ENCODE measurements at places on chromosomes 12 and 14. TPM values are rescaled to one million over a fixed set of nuclear protein-coding genes. Genes with fewer than 3 reads are reported as not detected.
A peak's percentile ranks its signal among the peaks of the same experiment; 100 is the strongest.

CCDC197 gene
- not detected for total RNA-seq

SYT1 gene
- total RNA-seq, result 5.5 TPM

TSPAN19 gene
- total RNA-seq, result not detected

C14orf180 gene
- not detected for total RNA-seq

SLCO1A2 gene
- total RNA-seq, result not detected

DNA sequence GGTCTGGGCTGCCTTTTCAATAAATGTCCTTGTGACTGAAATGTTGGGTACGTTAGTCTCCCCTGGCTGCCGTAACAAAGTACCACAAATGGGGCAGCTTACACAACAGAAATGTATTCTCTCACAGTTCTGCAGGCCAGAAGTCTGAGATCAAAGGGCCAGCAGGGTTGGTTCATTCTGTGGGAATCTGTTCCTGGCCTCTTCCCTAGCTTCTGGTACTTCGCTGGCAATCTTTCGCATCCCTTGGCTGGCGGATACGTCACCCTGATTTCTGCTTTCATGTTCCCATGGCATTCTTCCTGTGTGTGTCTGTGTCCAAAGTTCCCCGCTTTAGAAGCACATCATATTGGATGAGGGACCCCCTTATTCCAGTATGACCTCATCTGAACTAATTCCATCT, 95.8 kb upstream of the NCOR2 start:
- DNase-seq, result no peak

- no peak for DNase-seq
Observed at GRCh38 chr12:60072911-60073310, 477.1 kb downstream of the SLC16A7 start.

GRCh38 chr14:76581592-76581991, 179.7 kb upstream of the VASH1 start:
- DNase-seq, result no peak

DNA sequence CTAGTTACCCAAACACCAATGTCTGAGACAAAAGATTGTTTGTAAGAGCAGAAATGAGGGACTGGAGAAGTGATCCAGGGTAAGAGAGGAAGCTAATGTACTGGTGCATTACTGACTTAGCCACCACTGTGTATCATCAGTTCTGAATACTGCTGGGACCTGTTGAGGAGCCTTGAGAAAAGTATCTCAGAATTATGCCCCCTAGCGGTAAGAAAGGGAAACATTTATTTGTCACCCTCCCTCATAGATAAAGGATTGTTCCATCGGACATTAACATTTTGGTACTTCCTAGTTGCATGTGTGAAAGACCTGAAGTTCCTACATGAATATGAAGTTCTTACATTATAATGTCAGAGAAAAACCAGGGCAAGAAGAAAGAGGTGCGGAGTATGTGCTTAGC, 612.5 kb downstream of the FSCB start:
- peak; percentile 13 for DNase-seq

- DNase-seq, result no peak
Observed at GRCh38 chr12:52833922-52834726, at the start of gene KRT79. KRT79 (minus strand) TSS chr12:52834311; CDS start chr12:52834260, 51 bp downstream.

DNA sequence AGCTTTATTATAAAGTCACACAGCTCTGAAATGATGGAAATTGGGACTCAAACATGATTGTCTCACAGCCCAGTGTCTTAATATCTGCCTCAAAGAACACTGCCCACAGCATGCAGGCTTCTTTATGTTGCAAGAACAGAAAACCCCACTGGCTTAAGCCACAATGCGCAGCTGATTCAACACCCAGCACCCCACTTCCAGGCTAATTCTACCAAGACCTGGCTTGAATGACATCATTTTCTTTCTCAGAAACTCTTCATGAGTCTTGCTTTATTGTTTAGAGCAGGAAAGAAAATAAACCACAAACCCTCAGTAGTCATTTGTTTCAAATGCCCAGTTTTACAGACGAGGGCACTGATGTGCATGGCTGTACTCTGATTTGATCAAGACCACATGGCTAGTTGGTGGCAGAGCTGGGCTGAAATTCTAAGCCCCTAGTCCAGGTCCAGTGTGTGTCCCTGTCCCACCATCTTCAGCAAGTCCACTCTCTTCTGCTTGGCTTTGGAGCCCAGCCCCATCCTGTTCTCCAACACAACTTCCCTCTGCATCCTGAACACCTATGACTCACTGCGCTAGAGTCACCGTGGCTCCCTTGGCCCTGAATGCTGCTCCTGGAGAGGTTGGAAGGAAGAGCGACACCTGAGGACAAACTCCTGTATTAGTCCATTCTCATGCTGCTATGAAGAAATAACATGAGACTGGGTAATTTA, 50.3 kb upstream of the SRSF5 start:
- DNase-seq, result peak; percentile 72

- no peak for DNase-seq
Observed at GRCh38 chr12:104551-105081, 38.0 kb downstream of the IQSEC3 start.

DNA sequence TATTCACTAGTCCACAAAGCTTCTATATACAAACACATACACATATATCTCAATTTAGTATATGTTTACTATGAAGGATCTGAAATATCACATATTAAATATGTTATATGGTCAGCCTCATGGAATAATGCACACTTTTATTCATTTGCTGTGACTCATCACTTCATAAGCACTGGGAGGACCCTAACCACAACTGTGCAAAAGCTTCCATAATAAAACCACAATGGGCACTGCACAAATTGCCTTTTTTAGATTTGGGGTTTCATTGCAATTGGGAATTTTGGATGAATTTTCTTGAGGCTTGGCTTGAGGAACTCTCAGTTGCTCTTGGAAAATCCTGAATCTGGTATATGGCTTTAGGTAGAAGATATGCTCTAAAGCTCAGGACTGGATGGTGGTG, 399.4 kb downstream of the C12orf75 start:
- DNase-seq, result no peak

- DNase-seq, result peak; percentile 70
Observed at GRCh38 chr12:67827820-67828383, 161.3 kb upstream of the IFNG-AS1 start.

GRCh38 chr12:124506145-124506831, 61.1 kb downstream of the NCOR2 start:
- peak; percentile 58 for DNase-seq

DNA sequence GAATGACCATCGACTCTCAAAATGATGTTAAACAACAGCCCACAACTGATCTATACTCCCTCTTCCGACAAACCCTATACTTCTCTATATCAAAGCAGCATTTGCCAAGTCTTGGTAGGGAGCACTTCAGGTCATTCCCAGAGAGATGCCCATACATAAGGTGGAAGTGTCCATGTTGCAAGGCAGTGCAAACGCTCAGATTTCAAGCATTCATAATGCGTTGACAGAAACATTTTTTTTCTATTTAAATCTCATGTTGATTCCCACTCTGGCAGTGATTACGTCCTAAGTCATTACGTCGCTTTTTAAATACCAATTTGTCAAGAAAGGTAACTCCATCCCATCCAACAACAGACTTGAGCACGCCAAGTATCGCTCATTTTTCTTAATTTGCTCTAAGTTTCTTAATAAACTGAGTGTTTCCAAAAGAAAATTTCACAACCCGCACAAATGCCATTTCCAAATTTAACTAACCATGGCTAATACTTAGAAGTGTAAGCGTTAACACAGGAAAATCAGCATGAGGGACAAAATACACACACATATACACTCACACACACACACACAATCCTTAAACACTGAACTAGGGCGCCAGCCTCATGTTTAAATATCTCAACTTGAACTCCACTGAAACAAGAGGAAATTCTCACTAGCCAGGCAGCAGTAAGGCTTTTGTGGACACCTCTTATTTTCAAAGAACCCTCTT, 1.1 kb downstream of the GXYLT1 start:
- peak; percentile 7 for DNase-seq

DNA sequence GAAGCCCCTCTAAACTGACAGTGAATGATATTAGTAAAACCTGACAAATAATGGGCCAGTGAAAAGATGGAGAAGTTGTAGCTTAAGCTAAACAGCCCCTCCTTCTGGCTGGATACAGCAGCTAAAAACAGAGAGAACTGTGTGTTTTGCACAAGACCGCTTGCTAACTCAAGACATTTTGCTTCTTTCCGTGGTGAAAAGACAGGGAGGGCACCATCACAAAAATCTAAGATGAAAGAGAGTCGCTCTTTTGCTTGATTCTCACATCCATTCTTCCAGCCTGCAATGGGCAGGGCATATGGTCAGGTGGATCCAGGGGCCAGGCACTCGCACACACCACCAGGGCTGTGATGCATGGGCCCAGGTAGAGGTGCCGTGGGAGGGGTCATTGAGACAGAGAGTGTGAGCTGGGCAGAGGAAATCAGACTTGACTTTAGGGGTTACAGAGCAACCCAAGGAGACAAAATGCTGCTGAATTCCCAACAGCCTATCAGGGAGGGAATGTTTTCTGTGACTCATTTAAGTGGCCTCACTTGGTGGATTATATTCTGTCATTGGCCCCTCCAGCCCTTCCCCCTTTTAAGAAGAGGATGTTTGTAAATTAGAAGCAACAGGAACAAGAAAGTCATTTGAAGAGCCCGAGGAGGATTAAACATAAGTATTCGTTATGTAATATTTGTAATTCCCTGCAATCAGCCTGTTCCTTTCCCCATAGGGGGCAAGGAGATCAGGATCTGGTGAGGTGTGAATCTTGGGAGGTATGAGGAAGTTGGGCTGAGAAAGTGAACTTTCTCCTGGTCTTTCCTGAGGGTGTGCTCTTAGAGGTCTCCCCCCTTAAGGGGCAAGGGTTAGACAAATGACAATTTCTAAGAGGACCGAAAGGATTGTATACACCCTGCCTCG, 12.3 kb downstream of the EMP1 start:
- DNase-seq, result peak; percentile 43

DNA sequence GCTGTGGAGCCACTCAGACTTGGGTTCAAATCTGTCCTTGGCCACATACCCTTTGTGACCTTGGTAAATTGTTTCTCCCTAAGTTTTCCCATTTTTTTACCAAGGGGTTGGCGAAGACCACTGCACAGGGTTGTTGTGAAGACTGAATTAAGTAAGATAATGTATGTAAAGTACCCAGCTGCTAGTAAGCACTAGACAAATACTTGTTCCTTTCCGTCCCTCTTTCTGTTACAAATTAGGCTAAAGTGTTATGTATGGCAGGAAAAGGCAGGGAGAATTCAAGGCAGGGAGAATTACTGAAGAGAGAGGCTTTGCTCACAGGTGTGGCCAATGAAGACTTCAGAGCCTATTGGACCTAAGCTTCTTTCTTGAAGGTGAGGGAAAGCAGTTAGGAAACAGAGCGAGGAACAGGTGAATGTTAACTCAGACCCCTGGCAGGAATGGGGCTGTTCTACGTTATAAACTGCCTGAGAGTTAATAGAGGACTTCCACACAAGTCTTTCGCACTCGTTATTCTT, 25.9 kb downstream of the ABHD12B start:
- DNase-seq, result no peak

DNA sequence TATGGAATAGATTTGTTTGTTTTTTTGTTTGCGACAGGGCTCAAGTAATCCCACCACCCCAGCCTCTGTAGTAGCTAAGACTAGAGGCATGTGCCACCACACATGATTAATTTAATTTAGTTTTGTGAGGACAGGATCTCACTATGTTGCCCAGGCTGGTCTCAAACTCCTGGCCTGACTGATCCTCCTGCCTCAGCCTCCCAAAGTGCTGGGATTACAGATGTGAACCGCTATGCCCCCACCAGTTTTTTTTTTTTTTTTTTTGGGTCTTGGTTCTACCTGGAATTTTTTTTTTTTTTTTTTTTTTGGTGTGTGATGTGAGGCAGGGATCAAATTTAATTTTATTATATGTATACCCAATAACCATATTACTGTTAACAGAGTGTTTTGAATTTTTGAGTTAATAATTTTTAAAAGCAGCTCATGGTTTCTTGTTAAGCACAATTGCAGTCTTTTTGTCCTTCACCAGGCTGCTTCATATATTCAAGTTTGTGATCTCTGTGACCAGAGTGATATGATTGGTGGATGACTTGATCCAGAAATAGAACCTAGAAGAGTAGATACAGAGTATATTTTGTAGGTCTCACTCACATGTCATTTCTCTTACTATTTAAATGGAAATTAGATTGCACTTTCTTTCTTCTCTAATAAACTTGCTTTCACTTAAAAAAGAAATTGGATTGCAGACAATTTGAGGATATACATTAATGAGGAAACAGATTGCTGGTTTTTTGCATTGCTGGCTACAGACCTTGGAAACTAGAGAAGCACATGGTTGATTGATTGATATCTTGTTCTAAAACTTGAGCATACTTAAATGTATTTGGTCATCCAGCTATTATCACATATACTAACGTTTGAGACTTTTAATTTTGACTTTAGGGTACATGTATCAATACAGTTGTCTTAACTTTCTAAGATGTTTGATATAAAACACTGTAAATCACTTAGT, 13.2 kb downstream of the ADIPOR2 start:
- DNase-seq, result no peak

DNA sequence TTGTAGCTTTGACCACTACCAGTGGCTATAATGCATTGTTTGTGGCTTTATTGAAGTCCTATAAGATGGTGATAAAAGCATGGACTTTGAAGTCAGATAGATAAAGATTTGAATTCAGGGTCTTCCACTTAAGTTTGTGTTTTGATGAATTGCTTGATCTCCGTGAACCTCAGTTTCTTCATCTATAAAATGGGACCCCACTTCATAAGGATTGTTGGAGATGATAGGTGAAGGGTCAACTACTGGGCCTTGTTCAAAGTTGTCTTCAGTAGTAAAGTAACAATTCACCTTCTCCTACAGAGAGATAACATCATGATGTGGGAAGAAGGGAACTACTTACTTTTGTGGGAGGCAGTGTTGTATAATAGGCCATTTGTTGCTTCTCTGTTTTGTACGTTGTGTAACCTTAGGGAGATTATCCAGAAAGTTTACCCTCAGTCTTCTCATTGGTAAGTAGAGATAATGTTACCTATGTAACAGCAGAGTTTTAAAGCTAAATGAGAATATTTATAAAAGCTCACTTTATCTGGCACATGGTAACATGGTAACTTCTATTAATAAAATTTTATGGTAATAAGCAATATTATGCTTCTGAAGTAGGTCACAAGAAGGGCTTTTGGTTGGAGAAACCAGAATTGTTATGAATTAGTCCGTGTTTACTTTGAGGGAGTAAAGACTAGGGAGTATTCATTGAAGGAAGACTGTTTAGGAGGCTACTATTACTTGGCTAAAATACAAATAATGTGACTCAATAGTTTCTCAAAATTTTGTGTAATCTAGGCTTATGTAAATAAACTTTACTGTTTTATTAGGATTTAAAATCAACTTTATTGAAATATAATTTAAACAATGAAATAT, 15.1 kb downstream of the ADIPOR2 start:
- no peak for DNase-seq

Data from H4 (cell line).